Activated naive CD4-positive, alpha-beta T cell treated with anti-CD3 and anti-CD28 coated beads, Interleukin-2, amount 50 U/mL, for 72 hours (primary cell): ENCODE measurements at places on chromosomes 3 and 15. TPM values are rescaled to one million over a fixed set of nuclear protein-coding genes. Genes with fewer than 3 reads are reported as not detected.

SPTBN5 gene
- total RNA-seq, result 0.55 TPM

- no peak for DNase-seq
Measured at GRCh38 chr15:81939604-81940440, 106.0 kb downstream of the MEX3B start.

ZIC4 gene
- total RNA-seq, result not detected

RAB5A gene
- 80.8 TPM for total RNA-seq

- no peak for DNase-seq
Measured at GRCh38 chr3:176933704-176934103, 263.6 kb downstream of the TBL1XR1 start.

LRRN1 gene
- 0.16 TPM for total RNA-seq

DNA sequence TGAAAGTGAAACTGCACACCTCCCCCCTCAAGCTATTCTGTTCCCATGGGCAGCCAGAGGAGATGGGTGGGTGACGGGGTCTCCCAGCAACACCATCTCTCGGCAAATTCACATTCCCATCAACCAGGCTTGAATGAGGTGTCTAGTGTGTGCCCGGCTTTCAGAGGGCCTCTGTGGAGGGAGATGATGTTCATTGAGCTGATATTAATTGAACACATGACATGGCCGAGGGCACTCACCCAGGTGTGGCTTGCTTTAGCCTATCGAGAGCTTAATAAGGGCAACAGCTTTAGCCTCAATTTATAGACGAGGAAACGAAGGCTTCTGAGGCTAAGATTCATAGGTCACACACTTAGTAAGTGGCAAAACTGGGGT, 288.0 kb downstream of the UACA start:
- DNase-seq, result no peak
